ENCODE measurements at places on chromosomes 5 and 9.

DNA sequence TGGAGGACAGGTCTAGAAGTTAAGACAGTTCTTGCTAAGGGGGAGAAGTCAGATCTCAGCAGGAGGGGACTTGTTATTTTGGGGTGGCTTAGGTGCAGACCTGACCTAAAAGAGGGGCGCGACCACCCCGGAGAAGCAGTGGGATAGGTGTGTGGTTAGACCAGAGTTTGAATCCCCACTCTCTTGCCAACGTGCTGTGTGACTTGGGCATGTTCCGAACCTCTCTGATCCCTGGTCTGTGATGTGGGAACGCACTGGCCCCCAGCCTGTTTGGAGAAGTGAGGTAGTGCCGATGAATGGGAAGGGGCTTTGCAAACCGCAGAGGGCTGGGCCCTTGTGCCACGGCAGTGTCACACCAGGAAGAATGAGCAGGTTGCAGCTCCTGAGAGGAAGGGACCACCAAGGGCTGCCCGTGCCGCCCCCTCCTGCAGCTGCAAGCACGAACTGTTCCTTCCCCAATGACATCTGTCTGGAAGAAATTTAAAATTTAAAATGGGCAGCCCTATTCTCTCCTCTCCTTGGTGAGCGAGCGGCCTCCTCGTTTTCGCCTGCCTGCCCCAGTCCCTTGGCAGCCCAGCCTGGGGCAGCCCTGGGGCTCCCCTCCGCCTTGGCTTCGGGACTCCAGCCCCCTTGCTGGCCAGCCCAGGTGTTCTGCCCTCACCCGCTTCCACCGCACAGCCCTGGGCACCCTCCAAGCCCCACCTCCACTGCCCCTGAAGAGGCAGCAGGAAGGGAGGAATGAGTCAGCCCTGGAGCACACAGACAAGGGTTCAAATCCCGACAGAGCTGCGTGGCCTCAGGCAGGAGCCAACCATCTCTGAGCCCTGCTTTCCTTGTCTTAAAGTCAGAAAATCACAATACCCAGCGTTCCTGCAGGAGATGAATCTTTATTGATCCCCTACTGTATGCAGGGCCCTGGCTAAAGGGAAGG is 1.6 kb downstream of the FIBCD1 start:
- DNase-seq: no peak

DNA sequence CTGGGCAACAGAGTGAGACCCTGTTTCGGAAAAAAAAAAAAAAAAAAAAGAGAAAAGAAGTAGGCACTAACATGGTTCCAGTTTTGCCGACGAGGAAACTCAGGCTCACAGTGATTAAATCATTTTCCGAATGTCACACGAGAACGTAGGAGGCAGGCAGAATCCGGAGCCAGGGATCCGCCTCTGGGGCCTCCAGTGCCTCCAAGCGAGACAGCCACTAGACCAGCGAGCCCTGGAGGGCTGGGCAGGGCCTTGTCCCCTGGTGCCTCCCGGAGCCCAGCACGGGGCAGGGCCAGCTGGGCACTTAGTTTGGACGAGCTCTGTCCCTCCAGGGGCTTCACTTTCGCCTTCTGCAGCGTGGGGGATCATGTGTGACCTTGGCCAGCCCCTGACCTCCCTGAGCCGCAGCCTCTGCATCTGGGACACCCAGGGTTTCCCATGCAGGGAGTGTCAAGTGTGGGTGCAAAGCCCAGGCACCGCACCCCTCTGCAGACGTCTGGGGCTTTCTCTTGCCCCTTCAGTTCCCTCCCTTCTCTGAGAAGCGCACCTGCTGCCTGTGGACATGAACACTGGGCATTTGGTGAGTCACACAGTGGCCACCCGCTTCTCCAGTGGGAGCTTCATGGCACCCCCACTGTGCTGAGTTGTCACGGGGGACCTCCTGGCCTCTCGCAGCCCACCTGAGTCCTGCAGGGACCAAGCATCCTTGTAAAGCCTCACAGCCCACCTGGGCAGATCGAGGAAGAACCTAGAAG is 80.3 kb downstream of the RXRA start:
- DNase-seq: no peak

- DNase-seq: no peak
These were observed 216.7 kb downstream of the CCDC171 start for GRCh38 chr9:15769547-15769946.

GRCh38 chr9:133148199-133149129 is 15.2 kb downstream of the GBGT1 start:
- no peak for DNase-seq

- no peak for DNase-seq
These were observed 77.0 kb downstream of the CYFIP2 start for GRCh38 chr5:157342822-157343402.

- no peak for DNase-seq
These were observed 16.6 kb downstream of the SV2C start for GRCh38 chr5:76099756-76100155.

DNA sequence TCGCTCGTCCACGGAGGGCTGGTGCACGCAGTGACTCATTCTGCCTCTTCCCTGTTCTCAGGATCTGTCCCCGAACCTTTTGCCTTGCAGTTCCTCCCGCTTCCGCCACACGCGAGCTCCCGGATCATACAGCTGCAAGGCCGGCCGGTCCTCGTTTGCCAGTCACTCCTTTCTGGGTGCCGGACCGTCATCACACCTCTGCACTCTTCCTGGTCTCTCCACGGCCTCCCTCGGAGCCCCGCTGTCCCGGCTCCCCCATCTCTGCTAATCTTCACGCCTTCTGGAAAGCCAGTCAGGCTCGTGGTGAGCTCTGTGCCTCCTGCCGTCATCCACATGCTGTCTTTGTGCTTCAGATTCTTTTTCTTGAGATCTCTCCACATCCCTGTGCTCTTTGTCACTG is 91.8 kb downstream of the STX17 start:
- DNase-seq: no peak

DNA sequence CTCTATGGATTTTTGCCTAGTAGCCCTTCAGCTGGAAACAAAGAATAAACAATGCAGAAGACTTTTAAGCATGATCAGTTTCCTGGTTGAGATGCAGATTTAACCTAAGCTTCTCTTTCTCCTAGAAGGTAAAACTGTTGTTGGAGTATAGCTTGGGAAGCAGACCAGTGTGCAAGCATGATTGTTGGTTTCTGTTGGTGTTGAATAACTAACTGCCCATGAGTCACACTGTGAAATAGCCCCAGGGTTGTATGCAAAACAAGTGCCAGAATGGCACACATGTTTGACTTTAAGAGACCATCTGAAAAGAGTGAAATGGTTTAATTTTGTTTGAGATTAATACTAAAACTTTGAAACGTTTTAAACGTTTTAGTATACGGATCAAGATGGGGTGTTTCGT is 227.1 kb downstream of the ARHGEF28 start:
- DNase-seq: no peak

- no peak for DNase-seq
These were observed 73.3 kb upstream of the PHF24 start for GRCh38 chr9:34884747-34885189.

GRCh38 chr9:92657296-92658094 is 12.4 kb downstream of the IPPK start:
- DNase-seq: no peak

GRCh38 chr9:18474783-18475182 is 830 bp downstream of the ADAMTSL1 start:
- DNase-seq: no peak

DNA sequence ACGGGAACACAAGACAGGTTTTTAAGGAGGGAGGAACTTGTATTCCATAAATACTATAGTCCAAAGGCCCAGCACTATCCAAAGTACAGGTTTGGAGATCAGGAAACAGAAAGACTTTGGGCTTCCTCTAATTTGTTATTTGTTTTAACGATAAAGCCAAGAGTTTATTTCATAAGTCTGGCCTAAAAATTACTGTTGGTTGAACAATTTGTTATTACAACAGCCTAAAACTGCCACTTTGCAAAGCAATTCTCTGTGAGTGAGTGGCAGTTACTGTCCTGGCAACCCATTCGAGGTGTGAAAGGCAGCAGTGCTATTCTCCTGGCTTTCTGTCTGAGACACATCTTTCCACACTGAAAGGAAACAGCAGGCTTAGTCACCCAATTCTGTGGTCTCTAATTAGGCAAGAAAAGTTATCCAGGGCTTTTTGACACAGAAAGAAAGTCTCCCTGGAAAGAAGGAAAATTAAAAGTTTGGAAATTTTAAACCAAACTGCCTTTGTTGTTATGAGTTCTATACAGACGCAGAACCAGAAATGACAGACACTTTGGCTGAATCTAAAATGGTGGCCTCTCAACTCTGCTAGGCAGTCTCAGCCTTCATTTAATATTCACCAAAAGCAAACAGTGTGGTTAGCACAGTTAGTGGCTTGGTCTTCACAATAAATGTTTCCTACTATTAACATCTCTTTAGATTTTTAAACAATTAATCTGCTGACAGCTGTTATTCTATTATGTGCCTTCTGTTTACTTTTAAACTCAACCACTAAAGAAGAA is 33.9 kb downstream of the PSMB7 start:
- no peak for DNase-seq

- DNase-seq: no peak
These were observed 13.0 kb upstream of the ABLIM3 start for GRCh38 chr5:149128023-149128875.

GRCh38 chr9:121840838-121841760 is 189.7 kb downstream of the DAB2IP start:
- no peak for DNase-seq

- no peak for DNase-seq
These were observed 20.8 kb downstream of the DAB2IP start for GRCh38 chr9:121672213-121672612.

DNA sequence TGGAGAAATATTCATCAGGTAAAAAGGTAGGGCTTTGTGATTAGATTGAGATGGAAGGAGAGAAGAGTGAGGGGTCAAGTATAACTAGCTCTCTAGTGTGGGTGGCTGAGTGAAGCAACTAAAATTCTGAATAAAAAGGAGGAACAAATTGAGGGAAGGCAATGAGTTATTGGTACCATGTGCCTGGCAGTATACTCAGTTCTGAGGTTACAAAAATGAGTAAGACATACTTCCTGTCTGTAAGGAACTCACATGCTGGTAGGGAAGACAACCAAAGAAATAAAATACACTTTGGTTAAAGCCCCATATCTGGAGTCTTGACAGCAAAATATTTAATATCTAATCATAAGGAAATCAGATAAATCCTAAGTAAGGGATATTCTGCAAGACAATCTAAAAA is 476.8 kb upstream of the C9orf72 start:
- DNase-seq: no peak
